ENCODE measurements at places on chromosomes 3 and 15.
A peak's percentile ranks its signal among the peaks of the same experiment; 100 is the strongest.

- no peak for DNase-seq
Observed at GRCh38 chr3:64047787-64048186, 24.5 kb upstream of the PSMD6 start.

- no peak for DNase-seq
Observed at GRCh38 chr15:74243431-74243830, 7.3 kb downstream of the CCDC33 start.

DNA sequence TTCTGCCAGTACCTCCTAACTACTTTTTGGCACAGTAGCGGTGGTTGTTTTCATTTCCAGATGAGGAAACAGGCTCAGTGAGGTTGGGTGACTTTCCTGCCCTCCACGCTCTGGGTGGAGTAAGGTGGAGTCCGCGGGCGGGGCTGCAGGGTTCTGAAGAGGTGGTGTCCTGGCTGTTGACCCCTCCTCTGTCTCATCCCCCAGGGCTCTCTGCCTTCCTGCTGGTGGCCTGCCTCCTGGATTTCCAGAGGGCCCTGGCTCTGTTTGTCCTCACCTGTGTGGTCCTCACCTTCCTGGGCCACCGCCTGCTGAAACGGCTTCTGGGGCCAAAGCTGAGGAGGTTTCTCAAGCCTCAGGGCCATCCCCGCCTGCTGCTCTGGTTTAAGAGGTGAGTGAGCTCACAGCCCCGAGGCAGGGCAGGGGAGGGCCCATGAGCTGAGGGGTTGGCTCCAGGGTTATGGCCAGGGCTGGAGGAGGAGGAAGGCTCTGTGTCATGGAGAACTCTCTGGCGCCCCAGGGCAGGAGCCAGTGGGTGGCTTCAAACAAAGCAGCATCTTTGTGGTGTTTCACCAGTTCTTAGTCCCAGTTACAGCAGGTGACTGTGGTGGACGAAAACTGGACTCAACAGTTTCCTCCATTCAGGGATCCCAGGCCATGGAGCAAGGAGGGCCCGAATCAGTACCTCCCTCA, 10.4 kb downstream of the SLC28A1 start:
- no peak for DNase-seq

DNA sequence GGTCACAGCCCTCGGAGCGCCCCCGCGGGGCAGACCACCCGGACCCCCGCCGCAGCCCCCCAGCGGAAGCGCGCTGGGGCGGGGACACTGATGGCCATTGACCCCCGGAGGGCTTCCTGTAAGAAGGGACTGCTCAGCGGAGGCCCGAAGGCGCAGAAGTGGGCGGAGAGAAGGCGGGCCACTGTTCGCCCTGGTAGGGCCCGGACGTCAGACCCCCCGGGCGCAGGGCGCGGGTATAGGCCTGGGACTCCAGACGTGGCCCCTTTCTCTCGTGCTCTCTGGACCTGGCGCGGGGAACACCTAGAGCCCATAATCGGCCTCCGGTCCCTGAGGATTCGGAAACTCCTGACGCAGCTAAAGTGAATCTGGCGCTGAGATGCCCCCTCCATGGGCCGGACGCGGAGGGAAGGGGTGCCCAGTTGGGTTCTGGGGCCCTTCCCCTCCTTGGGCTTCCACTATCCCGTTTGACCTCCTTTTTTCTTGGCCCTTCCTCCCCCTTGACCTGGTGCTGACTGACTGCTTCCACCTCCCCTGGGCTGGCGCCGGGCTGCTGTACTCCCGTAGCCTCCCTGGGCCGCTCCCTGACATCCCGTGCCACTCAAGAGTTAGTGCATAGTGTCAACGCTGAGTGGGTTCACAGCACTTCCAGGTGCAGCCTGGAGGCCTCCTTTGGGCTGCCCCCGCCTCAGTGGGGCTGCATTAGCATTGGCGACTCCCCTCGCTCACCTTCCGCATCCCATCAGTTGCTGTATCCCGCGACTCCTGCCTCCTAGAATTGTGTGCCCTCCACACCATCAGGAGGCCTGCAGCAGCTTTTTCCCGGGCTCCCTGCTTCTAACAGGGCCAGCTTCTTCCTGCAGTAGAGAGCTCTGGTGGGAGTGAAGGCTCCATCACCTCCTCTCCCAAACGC, 694 bp downstream of the ABTB1 start:
- DNase-seq = no peak

DNA sequence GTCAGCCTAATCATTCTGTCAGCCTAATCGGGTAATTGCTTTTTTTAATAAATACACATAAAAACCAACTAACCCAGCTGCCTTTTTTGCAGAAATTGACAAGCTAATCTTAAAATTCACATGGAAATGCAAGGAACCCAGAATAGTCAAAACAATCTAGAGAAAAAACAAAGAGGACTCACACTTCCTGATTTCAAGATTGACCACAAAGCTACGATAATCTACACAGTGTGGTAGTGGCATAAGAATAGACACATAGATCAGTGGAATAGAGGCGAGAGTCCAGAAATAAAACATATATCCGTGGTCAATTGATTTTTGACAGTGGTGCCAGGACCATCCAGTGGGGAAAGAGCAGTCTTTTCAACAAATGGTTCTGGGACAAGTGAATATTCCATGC, 2.4 kb upstream of the C3orf20 start:
- DNase-seq = no peak

- DNase-seq = no peak
Observed at GRCh38 chr15:73388256-73388781, 19.6 kb upstream of the HCN4 start.

- no peak for DNase-seq
Observed at GRCh38 chr3:54214845-54215244, 92.5 kb downstream of the CACNA2D3 start.

GRCh38 chr3:120077731-120078130, 16.5 kb downstream of the GSK3B start:
- DNase-seq = peak; percentile 31

GRCh38 chr15:49832511-49832910, 211.7 kb downstream of the DTWD1 start:
- DNase-seq = no peak

GRCh38 chr3:20773320-20773984, 587.4 kb upstream of the SGO1 start:
- no peak for DNase-seq

DNA sequence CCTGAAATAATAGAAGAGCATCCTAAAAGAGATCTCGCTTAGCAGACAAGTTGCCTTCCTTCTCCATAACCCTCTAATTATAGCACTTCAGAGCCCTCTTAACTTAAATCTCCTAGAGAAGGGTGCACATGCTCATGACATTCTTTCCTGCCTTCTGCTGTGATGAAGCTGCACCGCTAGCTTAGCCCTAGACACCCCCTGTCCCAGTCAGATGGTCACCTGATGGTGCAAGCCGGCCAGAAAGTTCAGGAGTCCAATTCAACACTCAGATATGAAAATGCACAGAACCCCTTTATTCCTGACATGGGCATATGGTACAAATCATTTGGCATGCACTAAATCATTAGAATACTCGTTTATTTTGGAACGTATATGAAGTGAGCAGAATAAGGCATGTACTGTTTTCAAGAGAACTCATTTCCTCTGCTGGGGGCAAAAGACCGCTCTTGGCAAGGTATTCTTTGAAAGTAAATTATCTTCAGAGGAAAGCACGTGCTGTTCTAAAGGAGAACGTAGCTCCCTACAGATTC, 420.4 kb upstream of the PROK2 start:
- DNase-seq = no peak

DNA sequence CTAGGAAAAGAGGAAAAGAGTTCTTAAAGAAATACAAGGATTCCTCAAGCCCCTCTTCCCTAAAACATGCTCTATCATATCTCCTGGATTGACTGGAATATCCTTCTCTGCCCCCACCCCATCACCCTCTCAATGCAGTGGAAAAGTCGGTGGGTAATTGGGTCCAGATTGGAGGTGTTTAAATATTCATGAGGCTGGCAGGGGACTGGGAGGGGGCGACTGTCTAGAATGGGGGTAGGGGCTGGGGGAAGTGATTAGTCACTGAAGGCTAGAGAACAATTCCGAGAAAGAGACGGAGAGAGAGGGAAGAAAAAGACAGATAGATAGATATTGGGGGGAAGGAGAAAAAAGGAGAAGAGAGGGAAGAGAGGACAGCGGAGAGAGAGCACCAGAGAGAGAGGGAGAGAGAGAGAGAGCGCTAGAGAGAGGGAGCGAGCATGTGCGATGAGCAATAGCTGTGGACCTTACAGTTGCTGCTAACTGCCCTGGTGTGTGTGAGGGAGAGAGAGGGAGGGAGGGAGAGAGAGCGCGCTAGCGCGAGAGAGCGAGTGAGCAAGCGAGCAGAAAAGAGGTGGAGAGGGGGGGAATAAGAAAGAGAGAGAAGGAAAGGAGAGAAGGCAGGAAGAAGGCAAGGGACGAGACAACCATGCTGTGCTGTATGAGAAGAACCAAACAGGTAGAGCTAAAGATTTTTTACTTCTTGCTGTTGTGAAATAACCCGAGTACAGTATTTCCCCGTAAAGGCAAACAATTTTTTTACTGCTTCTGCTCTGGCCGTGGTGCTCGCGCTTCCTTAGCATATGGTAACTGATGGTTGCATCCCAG, at the start of gene GAP43:
TSS of gene GAP43 (plus strand) at position 467 of the 825 bp plus-strand sequence. CDS start at position 647, 180 bp downstream.
- peak; percentile 34 for DNase-seq

DNA sequence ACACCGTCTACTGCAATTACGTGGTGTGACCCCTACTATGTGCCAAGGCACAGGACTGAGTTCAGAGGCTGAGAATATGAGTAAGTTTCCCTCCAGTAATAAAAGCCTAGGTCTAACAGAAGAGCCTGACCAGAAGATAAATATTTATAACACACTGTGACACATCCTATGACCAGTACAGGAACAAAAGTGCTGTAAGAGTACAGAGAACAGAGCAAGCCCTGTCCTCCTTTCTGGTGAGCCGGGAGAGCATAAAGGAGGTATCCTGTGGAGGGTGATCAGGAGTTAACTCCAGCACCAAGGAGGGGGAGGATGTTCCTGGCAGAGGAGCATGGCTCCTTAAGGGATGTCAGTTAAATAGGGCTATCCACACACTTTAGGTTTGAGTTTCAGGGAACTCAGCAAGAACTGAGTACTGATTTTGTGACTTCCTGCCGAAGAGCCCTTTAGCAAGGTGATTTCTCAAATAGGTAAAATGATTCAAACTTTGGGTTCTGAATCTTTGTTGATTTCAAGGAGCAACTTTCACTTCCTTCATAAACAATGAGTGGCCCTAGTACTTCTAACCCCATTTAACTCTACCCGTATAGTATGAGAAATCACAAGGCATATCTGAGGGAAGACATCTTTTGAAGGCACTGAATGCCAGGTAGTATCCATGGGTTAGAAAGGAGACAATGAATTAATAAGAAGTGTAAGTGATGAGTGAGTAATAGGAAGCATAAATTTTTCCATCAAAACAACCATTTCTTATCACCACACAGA, 198.0 kb downstream of the THRB start:
- no peak for DNase-seq

GRCh38 chr15:78617076-78617475, 3.7 kb downstream of the CHRNA3 start:
- DNase-seq = no peak

DNA sequence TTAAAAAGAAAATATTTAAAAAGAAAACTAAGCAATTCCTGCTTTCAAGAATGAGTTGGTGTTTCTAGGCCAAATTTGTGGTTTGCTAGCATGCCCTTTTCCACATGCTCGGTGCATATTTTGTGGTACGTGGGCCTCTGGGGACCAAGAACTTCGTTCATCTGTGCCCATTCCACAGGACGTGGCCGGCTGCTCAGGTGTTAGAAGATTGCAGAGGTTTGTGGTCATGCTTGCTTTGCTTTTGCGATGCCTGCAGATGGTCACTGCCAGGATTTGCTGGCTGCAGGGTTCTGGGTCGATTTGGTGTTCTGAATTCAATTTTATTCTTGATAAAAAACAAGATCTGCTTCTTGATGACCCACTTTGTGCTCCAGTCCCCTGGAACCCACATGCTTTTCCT, 7.5 kb downstream of the PSTPIP1 start:
- no peak for DNase-seq

- DNase-seq = no peak
Observed at GRCh38 chr15:72916897-72917296, 133.3 kb upstream of the ADPGK start.

- DNase-seq = peak; percentile 84
Observed at GRCh38 chr3:170724599-170725280, 138.9 kb upstream of the SLC7A14 start.

DNA sequence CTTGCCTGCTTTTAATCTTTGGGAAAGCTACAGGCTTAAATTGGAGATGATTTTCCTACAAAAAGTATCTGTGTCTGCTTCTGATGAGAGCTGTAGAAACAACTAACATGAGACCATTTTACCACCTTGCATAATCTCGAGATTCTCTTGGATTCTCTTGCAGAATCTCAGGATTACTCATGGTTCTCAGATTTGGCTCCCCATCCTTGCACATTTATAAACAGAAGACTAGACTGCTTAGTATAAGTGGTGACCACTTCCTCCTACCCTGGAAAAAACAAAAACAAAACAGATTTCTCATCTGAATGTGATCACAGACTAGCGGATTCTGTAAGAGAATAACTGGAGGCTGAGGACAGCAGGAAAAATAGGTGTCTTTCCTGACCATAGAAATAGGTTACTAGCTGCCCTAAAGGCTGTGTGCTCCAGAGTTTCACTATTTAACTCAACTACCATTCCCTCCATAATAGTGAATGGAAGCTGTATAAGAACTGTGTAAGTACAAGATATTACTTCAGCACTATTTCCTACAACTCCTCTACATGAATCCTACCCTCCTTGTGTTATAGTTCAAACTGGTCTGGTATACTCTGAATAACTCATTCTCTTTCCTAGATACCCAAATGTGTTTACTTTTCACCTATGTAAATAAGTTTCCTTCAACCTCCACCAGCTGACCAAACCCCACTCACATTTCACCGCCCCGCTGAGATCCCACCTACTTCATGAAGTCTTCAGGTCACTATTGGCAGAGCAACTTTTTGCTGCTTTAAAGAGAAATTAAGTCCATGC, 122.2 kb upstream of the C2CD4B start:
- DNase-seq = peak; percentile 16

- peak; percentile 82 for DNase-seq
Observed at GRCh38 chr3:134328147-134328591, 46.1 kb downstream of the AMOTL2 start.

DNA sequence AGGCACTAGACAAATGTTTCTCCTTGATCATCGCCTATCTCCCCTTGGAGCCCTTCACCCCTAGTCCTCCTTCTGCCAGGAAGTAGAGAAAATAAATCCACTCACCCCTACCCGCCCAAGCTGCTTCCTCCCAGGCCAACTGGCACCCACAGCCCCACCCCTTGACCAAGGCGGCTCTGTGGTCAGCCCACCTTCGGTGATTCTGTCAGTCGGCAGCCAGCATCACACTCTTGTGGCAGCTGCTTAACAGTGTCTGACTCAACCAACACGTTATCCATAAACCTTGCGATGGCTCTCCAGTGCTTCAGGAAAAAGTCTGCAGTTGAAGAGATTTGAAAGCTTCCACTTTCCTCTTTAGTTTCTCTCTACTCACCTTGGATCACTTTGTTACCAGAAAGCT, 7.6 kb downstream of the SHF start:
- DNase-seq = no peak

GRCh38 chr15:86762874-86763273, 683.2 kb downstream of the AGBL1 start:
- no peak for DNase-seq

DNA sequence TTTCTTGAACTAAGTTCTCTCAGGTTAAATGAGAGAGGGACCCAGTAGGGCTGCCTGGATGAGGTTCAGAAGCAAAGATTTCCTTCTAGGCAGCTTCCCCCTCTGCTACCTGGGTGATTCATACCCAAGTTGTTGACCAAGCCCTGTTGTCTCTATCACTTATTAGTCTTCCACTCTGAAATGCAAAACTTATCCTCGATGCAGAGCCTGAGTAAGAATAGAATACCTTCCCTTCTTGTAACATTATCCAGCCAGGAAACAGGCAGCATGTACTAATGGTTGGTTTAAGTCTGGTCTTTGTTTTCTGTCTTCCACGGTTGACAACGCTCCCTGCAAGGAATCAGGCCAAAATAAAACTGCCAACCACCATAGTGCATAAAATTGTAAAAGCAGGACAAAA, 377.3 kb downstream of the MECOM start:
- no peak for DNase-seq
